GM23338 (cell line): ENCODE measurements at places on chromosomes 16 and 17. TPM values are rescaled to one million over a fixed set of nuclear protein-coding genes. Genes with fewer than 3 reads are reported as not detected.

MYO15B gene
- total RNA-seq = 7.2 and 12.4 TPM in 2 replicates

C1QTNF1 gene
- total RNA-seq = 1.9 and 5.2 TPM in 2 replicates

DUSP3 gene
- 17.5 and 22.1 TPM in 2 replicates for total RNA-seq

ITGAX gene
- 0.12 TPM in 1 of 2 replicates, not detected in the other for total RNA-seq

RAB37 gene
- total RNA-seq = 3.4 and 5.2 TPM in 2 replicates

AANAT gene
- 0.28 and 1.3 TPM in 2 replicates for total RNA-seq

PRR35 gene
- 1.1 and 1.4 TPM in 2 replicates for total RNA-seq

AGRP gene
- total RNA-seq = not detected in 2 replicates

- H3K4me3 ChIP-seq = no peak overlapping the region
- H3K27me3 ChIP-seq = no peaks in the 10 kb centered on the region
- H3K27ac ChIP-seq = no peak overlapping the region
- DNase-seq = no peak
- no peaks in the 10 kb centered on the region for H3K36me3 ChIP-seq
Measured at GRCh38 chr16:820748-821147, 20.2 kb upstream of the GNG13 start.

DNA sequence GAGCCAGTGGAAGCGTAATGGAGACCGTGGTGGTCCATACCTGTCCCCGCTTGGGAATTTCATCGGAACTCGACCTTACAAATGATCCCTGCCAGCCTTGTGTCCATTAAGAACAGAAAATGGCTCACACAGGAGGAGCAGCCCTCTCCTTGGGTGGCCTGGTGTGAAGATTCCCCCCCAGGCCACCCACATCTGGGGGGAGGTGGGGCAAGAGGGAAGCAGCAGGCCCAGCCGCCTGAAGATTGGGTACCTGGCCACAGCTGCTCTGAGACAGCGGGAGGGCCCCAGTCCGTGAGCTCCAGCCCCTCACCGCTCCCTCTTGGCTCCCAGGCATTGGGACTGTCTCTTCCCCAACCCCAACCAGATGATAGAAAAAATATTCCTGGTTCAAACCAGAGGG is 277.8 kb upstream of the FOXF1 start:
- DNase-seq = no peak
- H3K4me3 ChIP-seq = no peak overlapping the region
- H3K27me3 ChIP-seq = no peaks in the 10 kb centered on the region
- H3K27ac ChIP-seq = no peak overlapping the region
- 0 out of 2 replicates have a peak, but pooled peaks cover 3% of the 10 kb centered on the region for H3K4me1 ChIP-seq
- no peaks in the 10 kb centered on the region for H3K36me3 ChIP-seq

GRCh38 chr16:84730406-84731106 is 30.8 kb downstream of the USP10 start:
- DNase-seq = peak; percentile 71
- H3K4me1 ChIP-seq = peaks cover 83% of the 10 kb centered on the region
- peak overlapping the region; percentile 60 for H3K27ac ChIP-seq
- H3K36me3 ChIP-seq = no peaks in the 10 kb centered on the region

DNA sequence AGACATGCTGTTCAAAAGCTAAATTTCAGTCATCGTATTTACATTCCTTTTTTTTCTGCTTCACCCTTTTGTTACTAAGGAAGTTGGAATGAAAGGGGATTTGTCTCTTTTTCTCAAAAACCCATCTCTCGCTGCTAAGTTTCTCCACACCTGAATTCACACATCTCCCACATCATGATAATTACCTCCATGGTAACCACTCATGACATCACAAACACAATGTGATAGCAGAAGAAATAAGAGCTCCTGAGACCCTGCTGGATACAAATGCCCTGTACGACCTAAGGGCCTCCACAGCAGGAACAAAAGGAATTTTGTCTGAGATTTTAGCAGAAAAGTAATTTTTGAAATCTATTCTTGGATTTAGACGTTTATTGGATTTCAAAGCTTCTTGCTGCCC is 82.6 kb upstream of the GNAO1 start:
- no peak for DNase-seq
- H3K4me3 ChIP-seq = no peak overlapping the region
- peaks cover 18% of the 10 kb centered on the region for H3K4me1 ChIP-seq
- H3K36me3 ChIP-seq = no peaks in the 10 kb centered on the region
- no peak overlapping the region for H3K27ac ChIP-seq
- no peaks in the 10 kb centered on the region for H3K27me3 ChIP-seq

GRCh38 chr16:88005181-88005581 is 53.9 kb downstream of the BANP start:
- H3K4me1 ChIP-seq = peaks cover 4% of the 10 kb centered on the region; the same call in 1 of the 2 replicates
- peaks cover 8% of the 10 kb centered on the region; the same call in 1 of the 2 replicates for H3K36me3 ChIP-seq
- peak; percentile 76 for DNase-seq
- peak overlapping the region; percentile 45; the same call in 1 of the 2 replicates for H3K27ac ChIP-seq
- no peaks in the 10 kb centered on the region for H3K27me3 ChIP-seq

GRCh38 chr16:67731071-67731752 is 12.1 kb upstream of the GFOD2 start:
- H3K4me1 ChIP-seq = no peaks in the 10 kb centered on the region
- no peaks in the 10 kb centered on the region for H3K27me3 ChIP-seq
- H3K4me3 ChIP-seq = no peak overlapping the region
- no peaks in the 10 kb centered on the region for H3K36me3 ChIP-seq
- no peak overlapping the region for H3K27ac ChIP-seq
- DNase-seq = no peak

DNA sequence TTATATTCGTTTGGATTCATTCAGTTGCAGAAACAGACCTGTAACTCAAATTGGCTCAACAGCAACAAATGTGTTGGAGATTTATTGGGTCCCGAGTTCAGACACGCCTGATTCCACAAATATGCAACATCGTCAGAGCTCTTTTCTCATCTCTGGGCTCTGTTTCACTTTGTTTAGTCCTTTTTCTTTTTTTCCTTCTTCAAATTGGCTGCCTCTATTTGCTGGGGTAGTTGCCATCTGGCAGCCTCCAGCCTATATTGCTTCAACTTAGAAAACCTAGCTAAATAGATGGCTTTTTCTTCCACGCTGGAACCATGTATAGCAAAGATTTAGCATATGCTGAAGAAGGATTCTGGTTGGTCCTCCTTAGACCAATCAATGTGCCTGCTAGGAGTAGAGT is 398.5 kb downstream of the RBFOX1 start:
- no peaks in the 10 kb centered on the region for H3K27me3 ChIP-seq
- H3K36me3 ChIP-seq = no peaks in the 10 kb centered on the region
- DNase-seq = no peak
- no peaks in the 10 kb centered on the region for H3K4me1 ChIP-seq
- no peak overlapping the region for H3K4me3 ChIP-seq

GRCh38 chr16:56933828-56934598 is 2.1 kb downstream of the HERPUD1 start:
- DNase-seq = no peak
- no peaks in the 10 kb centered on the region for H3K27me3 ChIP-seq
- H3K4me3 ChIP-seq = peak overlapping the region; percentile 98
- H3K27ac ChIP-seq = no peak overlapping the region

GRCh38 chr17:14302091-14302430 is 1.2 kb downstream of the HS3ST3B1 start:
- H3K27ac ChIP-seq = no peak overlapping the region
- H3K4me3 ChIP-seq = peak overlapping the region; percentile 81
- peaks cover 88% of the 10 kb centered on the region for H3K27me3 ChIP-seq
- no peak for DNase-seq
- H3K4me1 ChIP-seq = peaks cover 57% of the 10 kb centered on the region

GRCh38 chr16:89784406-89784805 is 32.0 kb downstream of the FANCA start:
- peaks cover 27% of the 10 kb centered on the region for H3K36me3 ChIP-seq
- no peak for DNase-seq
- H3K4me1 ChIP-seq = no peaks in the 10 kb centered on the region
- H3K4me3 ChIP-seq = no peak overlapping the region
- no peak overlapping the region for H3K27ac ChIP-seq

GRCh38 chr17:44928950-44929720 is 13.8 kb upstream of the GFAP start:
- no peak overlapping the region for H3K27ac ChIP-seq
- H3K4me1 ChIP-seq = no peaks in the 10 kb centered on the region
- H3K4me3 ChIP-seq = no peak overlapping the region
- H3K27me3 ChIP-seq = no peaks in the 10 kb centered on the region
- no peak for DNase-seq
- peaks cover 41% of the 10 kb centered on the region for H3K36me3 ChIP-seq

DNA sequence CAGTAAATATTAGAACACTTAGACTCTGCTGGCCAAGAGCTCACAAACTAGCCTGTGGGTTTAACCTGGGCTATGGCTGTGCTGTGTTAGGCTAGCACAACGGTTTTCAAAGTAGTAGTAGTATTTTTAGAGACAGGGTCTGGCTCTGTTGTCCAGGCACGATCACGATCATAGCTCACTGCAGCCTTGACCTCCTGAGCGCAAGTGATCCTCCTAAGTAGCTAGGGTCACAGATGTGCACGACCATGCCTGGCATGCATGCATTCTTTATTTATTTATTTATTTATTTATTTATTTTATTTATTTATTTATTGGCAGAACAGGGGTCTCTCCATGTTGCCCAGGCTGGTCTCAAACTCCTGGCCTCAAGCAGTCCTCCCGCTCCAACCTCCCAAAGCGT is 10.3 kb downstream of the MRPL27 start:
- 0 out of 2 replicates have a peak, but pooled peaks cover under 1% of the 10 kb centered on the region for H3K36me3 ChIP-seq
- no peak overlapping the region for H3K4me3 ChIP-seq
- H3K4me1 ChIP-seq = peaks cover 19% of the 10 kb centered on the region
- no peak overlapping the region for H3K27ac ChIP-seq

GRCh38 chr16:3858801-3859200 is 21.7 kb downstream of the CREBBP start:
- H3K36me3 ChIP-seq = no peaks in the 10 kb centered on the region
- H3K27me3 ChIP-seq = no peaks in the 10 kb centered on the region
- H3K4me3 ChIP-seq = no peak overlapping the region
- no peak for DNase-seq
- peaks cover 35% of the 10 kb centered on the region for H3K4me1 ChIP-seq
